ENCODE measurements at places on chromosomes 3 and 15. TPM values are rescaled to one million over a fixed set of nuclear protein-coding genes. Genes with fewer than 3 reads are reported as not detected.
A peak's percentile ranks its signal among the peaks of the same experiment; 100 is the strongest.

ALDH1L1 gene
- total RNA-seq = 28.7 TPM

- peaks cover 45% of the 10 kb centered on the region for H3K4me1 ChIP-seq
- no peak for DNase-seq
- H3K27me3 ChIP-seq = no peaks in the 10 kb centered on the region
- H3K27ac ChIP-seq = no peak overlapping the region
These were observed 17.1 kb upstream of the CSTA start for GRCh38 chr3:122307976-122308375.

GRCh38 chr3:111936191-111936841, 42.5 kb upstream of the ABHD10 start:
- H3K36me3 ChIP-seq = peaks cover 1% of the 10 kb centered on the region
- no peak overlapping the region for H3K27ac ChIP-seq
- no peaks in the 10 kb centered on the region for H3K27me3 ChIP-seq
- no peak overlapping the region for H3K4me3 ChIP-seq
- no peak for DNase-seq
- H3K4me1 ChIP-seq = no peaks in the 10 kb centered on the region

- no peak for DNase-seq
- H3K4me1 ChIP-seq = no peaks in the 10 kb centered on the region
- H3K27ac ChIP-seq = no peak overlapping the region
- no peaks in the 10 kb centered on the region for H3K27me3 ChIP-seq
These were observed 96.7 kb upstream of the PTPRG start for GRCh38 chr3:61464518-61465140.

GRCh38 chr3:159840703-159841299, 147.8 kb upstream of the IL12A start:
- no peaks in the 10 kb centered on the region for H3K36me3 ChIP-seq
- no peak for DNase-seq
- H3K4me1 ChIP-seq = no peaks in the 10 kb centered on the region
- no peak overlapping the region for H3K4me3 ChIP-seq

DNA sequence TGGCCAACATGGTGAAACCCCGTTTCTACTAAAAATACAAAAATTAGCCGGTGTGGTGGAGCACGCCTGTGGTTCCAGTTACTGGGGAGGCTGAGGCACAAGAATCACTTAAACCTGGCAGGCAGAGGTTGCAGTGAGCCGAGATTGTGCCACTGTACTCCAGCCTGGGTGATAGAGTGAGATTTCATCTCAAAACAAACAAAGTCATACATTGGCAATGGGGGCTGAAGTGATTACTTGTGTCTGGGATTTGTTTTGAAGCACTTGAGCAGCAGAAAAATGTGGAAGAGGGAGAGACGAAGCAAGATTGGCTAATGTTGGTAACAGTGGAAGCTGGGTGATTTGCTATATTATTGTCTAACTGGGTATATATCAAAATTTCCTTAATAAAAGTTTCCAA, 13.4 kb upstream of the TMEM40 start:
- no peak overlapping the region for H3K27ac ChIP-seq
- no peaks in the 10 kb centered on the region for H3K36me3 ChIP-seq
- no peak overlapping the region for H3K4me3 ChIP-seq

GRCh38 chr15:99566157-99566897, 543 bp downstream of the MEF2A start:
- no peaks in the 10 kb centered on the region for H3K36me3 ChIP-seq
- H3K27ac ChIP-seq = peak overlapping the region; percentile 78
- H3K27me3 ChIP-seq = peaks cover 3% of the 10 kb centered on the region
- DNase-seq = no peak
- H3K4me1 ChIP-seq = peaks cover 48% of the 10 kb centered on the region

LTK gene
- not detected for total RNA-seq

Measured in HepG2 (cell line).